ENCODE measurements at places on chromosomes 4 and X.

GRCh38 chr4:179664430-179665027 is 2222.3 kb upstream of the AGA start:
- DNase-seq: no peak

DNA sequence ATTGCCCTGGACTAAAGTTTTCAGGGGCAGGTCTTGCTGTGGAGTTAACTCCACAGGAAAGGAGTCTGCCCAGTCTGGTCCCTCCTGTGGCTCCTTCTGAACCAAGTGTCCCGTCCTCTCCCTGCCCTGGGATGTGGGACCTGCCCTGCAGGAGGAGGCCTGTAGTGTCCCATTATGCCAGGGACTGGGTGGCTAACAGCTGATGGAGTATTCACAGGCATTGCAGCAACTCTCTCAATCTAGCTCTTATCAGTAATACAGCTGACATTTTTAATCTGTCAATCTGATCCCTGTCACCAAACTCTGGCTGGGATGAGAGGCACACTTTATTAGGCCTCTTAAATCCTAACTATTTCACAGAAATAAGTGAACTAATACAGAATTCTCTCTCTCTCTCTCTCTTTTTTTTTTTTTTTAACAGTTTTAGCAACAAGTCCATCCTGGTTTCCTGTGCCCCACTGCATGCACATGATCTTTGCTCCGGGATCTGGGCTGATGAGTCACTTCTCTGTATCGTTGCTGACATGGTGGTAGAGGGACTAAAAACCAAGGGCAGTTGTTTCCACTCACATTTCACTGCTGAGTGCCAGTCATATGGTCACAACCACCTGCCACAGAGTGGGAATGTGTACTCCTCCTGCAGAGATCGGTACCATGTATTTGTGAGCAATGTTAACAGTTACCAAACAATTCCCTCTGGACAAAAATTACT is 39.1 kb downstream of the HAND2 start:
- no peak for DNase-seq

DNA sequence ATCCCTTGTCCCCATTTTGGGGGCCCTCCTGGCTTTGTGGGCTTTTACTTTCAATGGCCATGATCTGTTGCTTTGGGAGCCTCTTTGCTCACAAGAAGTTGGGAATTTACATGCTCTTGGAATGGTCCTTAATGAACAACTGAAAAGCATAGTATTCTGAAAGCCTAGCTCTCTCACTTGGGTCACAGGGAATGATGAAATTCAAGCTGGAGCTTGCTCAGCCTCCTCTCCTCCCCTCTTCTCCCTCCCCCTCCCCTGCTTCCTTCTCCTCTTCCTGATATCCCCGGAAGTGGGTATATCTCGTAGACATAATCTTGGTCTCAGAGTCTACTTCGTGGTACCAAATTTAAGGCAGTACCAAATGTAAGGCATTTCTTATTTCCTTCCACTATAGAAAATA is 400.6 kb upstream of the NR3C2 start:
- no peak for DNase-seq

DNA sequence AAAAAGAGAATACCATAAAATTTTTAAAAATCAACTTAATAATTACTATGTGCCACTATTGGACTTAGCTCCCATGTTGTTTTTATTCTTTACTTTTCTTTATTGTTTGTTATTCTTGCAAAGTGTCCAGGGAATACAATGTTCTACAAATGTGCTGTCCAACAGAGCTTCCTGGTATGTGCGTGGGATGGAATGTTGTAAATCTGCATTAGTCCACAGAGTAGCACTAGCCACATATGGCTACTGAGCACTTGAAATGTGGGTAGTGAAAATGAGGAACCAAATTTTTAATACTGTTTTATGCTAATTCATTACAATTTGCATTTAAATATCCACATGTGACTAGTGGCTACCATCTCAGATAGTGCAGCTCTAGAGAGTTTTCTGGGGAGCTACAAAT is 14.3 kb upstream of the CORIN start:
- no peak for DNase-seq

DNA sequence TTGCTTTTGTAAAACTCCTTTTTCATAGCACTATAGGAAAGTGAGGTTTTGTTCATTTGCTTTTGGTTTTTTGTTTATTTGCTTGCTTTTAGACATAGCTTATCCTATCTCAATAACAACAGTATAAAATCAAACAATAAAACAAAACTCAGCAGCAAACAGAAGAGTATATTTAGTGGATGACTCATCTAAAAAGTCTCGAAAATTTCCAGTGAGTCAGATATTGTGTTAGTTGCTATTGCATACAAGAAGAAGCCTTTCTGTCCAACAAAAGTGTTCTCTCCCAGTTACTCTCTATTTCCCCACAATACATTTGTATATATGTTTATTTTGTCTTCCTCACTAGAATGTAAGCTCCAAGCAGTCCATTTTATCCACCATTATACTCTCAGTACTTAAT is 36.0 kb upstream of the NPNT start:
- DNase-seq: no peak

DNA sequence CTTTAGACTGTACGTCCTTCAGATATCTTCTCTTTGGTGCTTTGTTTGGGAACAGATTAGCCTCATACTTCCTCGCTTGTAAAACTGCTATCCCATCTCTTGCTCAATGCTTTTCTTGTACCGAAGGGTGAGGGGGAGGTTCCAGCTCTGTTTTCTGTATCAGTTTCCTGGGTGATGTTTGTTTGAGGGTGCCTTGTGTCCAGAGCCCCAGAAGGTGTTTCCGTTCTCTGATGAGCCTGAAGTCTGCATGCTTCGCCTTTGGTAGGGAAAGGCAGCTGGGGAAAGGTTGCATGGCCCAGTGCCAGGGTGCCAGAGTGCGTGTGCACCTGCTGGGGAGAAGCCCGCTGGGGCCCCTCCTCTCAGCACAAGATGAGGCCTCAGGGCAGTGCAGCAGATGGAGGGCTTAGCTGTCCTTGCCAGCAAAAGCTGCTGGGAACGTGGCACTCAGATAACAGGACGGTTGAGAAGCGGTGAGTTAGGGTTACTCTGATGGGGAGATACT is 73.7 kb downstream of the TBL1X start:
- DNase-seq: peak; percentile 35

DNA sequence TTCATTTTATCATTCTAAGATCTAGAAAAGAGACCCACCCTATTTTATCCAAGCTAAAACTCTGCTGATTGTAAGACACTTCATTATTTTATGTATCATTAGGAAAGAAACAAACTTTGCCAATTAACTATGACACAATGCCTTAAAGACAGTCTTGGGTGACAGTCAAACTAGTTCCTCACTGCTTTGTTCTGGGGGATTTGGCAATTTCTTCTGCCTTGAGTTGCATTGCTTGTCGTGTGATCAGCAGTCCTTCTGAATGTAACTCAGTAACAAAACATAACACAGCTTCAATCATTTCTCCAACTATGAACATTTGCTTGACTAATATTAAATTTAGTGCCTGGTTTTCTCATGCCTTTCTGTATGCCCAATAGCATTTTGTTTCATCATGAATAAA is 577.9 kb upstream of the DIPK2B start:
- no peak for DNase-seq

- DNase-seq: no peak
These were observed 6.8 kb downstream of the TBC1D19 start for GRCh38 chr4:26590639-26591038.

- no peak for DNase-seq
These were observed 236.7 kb downstream of the EVC2 start for GRCh38 chr4:5471691-5472090.

Measured in Caco-2 (cell line).